Activated naive CD4-positive, alpha-beta T cell treated with anti-CD3 and anti-CD28 coated beads, Interleukin-2, amount 50 U/mL, for 16 hours (primary cell): ENCODE measurements at places on chromosomes 7 and 10.

- DNase-seq, result no peak
Measured at GRCh38 chr10:103783681-103784080, 71.7 kb downstream of the SH3PXD2A start.

GRCh38 chr10:77554996-77555397 lies 82.6 kb downstream of the KCNMA1 start:
- DNase-seq, result no peak

DNA sequence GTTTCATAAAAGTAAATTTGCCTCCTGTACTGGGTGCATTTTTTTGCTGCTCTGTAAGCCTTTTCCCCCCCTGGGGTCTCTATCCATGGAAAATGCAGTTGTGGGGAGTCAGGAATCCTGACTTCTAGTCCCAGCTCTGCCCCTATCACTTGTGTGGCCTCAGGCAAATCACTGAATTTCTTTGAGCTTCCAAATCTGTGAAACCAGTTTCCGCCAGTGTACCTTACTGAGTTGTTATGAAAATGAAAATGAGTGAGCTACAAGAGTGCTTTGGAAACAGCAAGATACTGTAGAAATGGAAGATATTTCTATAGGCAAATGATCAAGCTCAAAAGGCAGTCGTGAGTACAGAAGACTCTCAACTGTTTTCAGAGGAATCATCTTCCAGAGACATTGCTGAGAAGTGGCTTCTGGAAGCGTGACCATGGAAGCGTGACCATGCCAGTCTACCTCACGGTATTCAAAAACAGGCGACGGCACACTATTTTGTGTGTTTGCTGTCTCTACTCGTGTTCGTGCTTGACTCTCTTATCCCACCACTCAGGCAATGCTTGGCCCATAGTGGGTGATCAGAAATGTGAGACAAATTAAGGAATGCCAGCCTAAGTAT lies 107.4 kb downstream of the ATXN7L1 start:
- no peak for DNase-seq

GRCh38 chr7:112204499-112205342 lies 1.5 kb downstream of the DOCK4 start:
- no peak for DNase-seq

DNA sequence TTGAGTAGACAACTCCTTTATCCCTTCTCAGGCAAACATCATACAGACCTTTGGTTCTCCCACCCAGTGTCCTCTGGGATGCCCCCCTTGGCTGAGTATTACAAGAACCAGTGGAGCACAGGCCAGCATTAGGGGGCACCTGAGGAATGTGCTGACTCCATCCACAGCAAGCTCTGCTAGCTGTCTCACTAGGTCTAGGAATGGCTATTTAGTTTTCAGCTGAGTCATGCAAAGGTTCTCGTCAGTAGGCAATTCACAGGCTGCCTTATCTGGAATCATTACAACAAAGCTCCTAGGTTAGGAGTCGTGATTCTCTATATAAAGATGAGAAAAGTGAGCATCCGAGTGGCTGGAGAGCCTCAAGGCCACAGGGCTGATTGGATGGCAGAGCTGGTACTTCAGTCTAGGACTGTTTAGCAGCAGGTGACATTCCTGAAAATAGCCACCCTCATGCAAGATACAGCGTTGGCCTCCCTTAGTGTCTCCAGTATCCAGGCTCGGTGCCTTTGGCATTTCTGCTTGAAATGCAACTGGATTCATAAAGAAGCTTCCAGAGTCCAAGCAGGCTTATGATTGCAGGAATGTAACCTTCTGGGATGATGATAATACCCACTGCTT lies 75.8 kb downstream of the CDCA7L start:
- DNase-seq, result no peak

- no peak for DNase-seq
Measured at GRCh38 chr10:43376828-43377423, 5.5 kb downstream of the FXYD4 start.

DNA sequence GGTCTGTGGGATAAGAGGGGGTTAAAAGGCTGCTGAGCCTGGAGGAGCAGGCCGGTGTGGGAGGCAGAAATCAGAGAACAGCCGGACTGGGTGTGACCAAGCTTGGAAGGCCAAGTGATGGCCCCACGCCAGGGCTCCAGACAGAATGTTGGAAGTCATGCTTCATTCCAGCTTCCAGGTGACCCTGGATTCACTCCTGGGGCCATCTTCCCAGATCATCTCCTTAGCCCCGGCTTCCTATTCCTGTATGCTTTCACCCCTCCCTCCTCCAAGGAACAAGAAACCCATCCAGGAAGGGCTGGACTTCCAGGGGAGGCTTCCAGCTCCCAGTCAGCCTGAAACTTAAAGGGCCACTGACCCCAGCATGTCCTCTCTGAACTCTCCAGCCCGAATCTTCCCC lies 1.0 kb downstream of the INMT start:
- DNase-seq, result no peak

GRCh38 chr7:21773326-21773725 lies 172.4 kb downstream of the CDCA7L start:
- no peak for DNase-seq

- DNase-seq, result peak; percentile 42
Measured at GRCh38 chr10:118621304-118621942, 26.0 kb upstream of the PRLHR start.

GRCh38 chr10:113681533-113682470 lies 2.1 kb downstream of the CASP7 start:
- no peak for DNase-seq

DNA sequence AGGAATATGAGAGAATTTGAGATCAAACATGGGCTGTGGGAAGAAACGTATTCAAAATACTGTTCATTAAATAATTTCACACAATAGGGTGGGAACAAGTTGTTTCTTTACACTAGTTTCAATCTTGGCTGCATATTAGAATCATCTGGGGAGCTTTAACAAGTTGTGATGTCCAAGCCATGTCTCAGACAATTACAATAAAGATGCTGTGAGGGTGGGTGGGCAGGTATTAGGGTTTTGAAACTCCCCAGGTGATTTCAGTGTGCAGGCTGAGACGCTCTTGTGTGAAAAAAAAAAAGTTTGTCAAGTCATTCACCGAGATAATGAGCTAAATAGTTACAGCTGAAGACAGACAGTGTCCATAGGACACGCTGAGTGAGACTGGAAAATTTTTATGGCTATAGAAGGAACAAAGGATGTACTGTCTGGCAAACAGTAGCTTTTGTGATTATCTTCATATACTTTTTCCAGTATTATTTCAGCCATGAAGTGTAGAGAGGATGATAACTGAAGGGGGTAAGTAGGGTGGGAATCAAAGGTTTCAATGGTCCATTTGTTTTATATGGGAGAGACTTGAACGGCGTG lies 12.6 kb upstream of the LAMB4 start:
- DNase-seq, result no peak

DNA sequence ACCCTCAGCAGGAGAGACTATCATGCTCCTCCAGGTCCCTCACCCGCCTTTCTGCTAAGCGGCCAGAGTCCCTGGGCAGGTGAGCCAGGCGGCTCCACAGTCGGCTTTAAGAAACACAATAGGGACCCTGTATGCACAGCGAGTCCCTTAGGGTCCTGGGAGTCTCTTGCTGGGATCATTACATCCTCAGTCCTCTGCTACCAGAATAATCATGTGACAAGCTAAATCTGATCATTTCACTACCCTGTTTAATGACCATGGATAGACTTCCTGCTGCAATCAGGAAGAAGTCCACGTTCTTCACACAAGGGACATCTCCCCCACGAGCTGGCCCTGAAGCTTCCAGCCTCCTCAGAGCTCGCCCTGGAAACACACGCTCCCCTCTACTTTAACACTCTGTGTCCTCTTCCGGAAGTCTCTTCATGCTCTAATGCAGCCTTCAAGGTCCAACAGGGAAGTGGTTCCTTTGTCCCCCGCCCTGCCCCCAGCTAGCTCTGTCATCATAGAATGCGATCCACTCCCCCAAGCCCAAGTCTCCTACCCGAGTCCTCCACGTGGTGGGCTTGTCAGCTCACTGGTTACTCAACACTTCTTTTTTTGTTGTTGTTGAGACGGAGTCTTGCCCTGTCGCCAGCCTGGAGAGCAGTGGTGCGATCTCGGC lies 101.5 kb downstream of the RNF216 start:
- DNase-seq, result no peak

GRCh38 chr10:125102821-125103220 lies 57.5 kb downstream of the CTBP2 start:
- DNase-seq, result no peak

GRCh38 chr7:43915907-43916306 lies 9.5 kb upstream of the URGCP start:
- DNase-seq, result no peak

GRCh38 chr7:121547544-121548092 lies 151.5 kb upstream of the FAM3C start:
- no peak for DNase-seq
